ENCODE measurements at places on chromosomes 16 and 17.

- no peak for DNase-seq
These were observed 14.2 kb upstream of the CRK start for GRCh38 chr17:1470071-1470754.

DNA sequence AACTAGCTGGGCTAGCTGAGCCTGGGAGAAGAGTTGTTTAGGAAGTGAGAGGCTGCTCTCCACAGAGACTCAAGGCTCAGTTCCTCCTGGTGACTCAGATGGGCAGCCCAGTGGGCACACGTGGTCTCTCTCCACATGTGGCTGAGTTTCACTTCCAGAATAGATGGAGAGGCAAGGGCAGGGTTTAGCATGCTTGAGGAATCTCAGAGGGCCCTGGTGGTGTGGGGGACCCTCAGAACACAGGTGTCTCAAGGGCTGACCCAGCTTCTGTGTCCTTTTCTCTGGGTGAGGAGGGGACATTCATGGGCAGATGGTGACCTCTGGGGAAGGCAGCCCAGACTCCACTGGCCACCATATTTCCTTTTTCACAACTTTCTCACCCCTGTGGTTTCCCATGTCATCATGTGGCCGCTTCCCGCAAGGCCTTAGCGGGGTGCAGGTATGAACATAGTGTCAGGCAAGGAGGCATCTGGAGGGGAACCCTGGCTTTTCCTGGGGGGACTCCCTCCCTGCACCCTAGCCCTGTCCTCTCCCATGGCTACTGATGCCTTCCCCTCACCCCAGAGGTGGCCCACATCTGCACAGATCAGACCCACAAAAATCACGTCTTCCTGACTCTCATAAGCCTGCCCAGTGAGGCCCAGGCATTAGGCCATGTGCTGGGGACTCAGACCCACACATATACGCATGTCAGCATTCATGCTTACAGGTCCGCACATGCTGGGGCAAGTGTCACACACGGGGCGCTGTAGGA is 3.3 kb downstream of the GRN start:
- peak; percentile 61 for DNase-seq

- DNase-seq, result no peak
These were observed 43.1 kb upstream of the NKD1 start for GRCh38 chr16:50505115-50505514.

GRCh38 chr17:60910415-60910814 is 232.8 kb downstream of the BCAS3 start:
- DNase-seq, result no peak

DNA sequence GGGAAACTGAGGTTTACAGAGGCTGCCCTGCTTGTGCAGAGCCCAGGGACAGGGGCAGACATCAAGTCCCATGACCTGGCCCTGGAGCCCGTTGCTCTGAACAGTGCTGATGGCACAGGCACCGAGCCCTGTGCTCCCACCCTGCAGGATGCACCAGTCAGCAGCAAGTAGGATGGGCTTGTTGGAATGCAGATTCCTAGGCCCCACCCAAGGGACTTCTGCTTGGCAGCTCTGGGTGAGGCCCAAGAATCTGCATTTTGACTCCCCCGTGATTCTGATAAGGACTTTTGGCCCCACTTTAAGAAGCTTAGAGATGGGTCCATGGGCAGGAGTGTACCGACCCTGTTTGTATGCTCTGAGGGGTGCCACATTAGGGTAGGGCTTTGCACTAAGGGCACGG is 23.3 kb downstream of the LASP1 start:
- DNase-seq, result no peak

Measured in iris pigment epithelial cell (primary cell).